ENCODE measurements at places on chromosomes 2 and 18. TPM values are rescaled to one million over a fixed set of nuclear protein-coding genes. Genes with fewer than 3 reads are reported as not detected.

The SP5 gene
- not detected for total RNA-seq

The ELAC1 gene
- 3.8 TPM for total RNA-seq

The NDC80 gene
- total RNA-seq = 17.2 TPM

The KDSR gene
- 40.5 TPM for total RNA-seq

The PARD3B gene
- 0.83 TPM for total RNA-seq

The ZSWIM2 gene
- total RNA-seq = not detected

The HPCAL1 gene
- 205 TPM for total RNA-seq

The DOK6 gene
- total RNA-seq = not detected

The IKZF2 gene
- 0.09 TPM for total RNA-seq

The PSMA8 gene
- total RNA-seq = not detected

The RGPD4 gene
- total RNA-seq = 0.11 TPM

The C2orf66 gene
- total RNA-seq = 0.11 TPM

The CXCR4 gene
- 0.85 TPM for total RNA-seq

The PID1 gene
- total RNA-seq = 3.6 TPM

The ERFE gene
- 9.1 TPM for total RNA-seq

The NR4A2 gene
- 2.4 TPM for total RNA-seq

The SLC9A4 gene
- total RNA-seq = not detected

The NT5C1B gene
- not detected for total RNA-seq

The IL1F10 gene
- not detected for total RNA-seq

The SCN3A gene
- total RNA-seq = not detected

The DSG1 gene
- not detected for total RNA-seq
